ENCODE measurements at places on chromosomes 3 and 15. TPM values are rescaled to one million over a fixed set of nuclear protein-coding genes. Genes with fewer than 3 reads are reported as not detected.

Gene LSAMP
- total RNA-seq: 47.3 TPM

DNA sequence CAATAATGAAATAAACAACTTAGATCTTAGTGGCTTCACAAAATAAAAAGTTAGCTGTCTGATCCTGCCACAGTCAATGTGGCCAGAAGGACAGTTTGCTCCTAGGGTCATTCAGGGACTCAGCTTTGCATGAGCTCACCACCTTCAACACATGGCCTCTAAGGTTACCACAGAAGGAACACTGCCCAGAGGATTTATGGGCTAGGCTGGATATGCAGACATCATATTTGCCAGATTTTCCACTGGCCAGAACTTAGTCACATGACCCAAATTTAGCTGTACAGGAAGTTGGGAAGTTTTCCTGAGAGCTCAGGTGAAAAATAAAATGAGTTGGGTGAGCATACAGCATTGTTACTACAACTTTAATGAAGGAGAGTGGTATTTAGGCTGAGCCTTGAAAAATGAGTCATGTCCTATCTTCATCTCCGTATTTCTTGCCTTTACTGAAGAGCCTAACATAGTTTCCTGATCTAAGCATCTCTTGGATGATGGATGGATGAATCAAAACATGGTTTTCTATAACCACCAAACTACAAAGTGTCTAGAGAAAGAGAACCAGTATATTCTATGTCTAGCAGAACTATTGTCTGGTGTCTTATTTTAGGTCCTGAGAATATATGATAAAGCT, 54.9 kb upstream of the TMEM108 start:
- no peak for DNase-seq

DNA sequence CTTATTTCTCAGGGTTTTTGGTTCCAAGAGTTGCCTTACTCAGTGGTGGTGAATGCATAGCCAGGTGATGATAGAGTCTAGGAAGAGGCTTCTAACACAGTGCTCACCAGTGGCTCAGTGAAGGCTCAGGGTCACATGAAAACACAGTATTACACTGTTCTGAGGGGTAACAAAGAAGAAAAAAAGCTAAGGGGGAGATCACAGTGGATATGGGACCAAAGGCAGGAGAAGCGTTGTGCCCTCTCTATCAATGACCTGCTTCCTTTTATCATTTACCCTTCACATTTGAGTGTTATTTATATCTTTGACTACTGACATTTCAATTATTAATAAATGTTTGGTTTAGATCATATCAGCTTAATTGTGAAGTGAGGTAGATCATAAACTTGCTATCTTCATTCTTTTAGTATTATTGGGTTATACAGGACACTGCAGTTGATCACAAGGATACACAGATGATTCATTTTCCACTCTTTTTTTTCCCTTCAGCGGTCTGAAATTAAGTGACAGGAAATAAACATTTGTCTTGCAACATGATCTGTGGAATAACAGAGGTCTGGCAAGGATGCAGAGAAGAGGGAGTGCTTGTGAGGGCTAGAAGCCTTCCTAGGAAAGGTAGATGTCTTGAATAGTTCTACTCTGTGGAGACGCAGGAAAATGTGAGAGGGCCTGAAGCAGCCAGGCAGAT, 171.7 kb downstream of the C3orf38 start:
- DNase-seq: no peak

DNA sequence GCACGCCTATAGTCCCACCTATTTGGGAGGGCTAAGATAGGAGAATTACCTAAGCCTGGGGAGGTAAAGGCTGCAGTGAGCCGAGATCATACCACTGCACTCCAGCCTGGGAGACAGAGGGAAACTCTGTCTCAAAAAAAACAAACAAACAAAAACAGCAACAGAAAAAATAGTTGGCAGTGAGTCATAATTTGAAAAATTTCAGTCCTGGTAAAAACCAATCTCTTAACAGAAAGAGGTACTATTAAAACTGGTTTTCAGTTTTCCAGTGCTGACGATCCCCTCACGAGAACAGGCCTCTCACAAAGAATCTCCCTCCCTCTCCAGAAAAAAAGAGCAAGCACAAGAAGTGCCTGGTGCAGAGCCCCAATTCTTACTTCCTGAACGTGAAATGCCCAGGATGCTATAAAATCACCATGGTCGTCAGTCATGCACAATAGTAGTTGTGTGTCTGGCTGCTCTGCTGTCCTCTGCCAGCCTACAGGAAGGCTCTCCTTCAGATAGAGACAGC, 22.8 kb upstream of the MAP4 start:
- DNase-seq: no peak

DNA sequence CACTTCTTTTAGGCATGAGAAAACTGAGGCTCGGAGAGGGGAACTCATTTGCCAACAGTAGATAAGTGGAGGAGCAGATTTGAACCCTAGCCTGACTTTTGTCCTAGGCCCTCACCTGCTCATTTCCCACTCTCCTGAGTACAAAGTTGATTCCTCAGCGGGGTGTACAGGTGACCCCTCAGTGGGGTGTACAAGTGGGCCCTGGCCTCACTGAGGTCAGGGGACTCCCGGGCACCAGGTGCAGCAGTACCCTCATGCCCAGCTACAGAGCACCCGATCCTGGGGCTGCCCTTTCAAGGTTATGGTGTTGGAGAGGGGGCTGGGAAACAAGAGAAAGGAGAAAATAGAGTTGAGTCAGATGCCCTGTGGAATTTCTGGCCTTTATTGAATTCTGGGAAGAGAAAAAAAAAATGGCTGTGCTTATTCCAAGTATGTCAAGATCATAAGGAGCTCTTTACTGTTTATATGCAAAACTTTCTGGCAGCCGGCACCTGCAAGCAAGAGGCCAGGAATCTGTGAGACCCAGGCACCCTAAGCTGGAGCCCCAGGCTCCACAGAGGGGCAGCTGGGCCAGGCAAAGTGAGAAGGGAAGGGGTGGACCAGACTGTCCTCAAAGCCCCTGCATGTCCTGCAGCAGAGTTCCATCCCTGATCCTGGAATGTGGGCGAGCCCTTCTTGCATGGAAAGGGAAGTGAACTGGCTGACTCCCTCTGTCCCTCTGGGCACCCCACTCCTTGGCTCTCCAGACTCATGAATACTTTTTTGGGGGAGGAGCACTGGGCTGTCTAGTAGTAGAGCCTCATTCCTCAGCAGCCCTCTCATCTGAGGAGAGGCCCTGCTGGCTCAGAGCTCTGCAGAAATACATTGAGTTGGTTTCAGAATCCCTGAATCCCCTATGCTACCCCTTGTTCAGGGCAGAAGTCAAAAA, 43.1 kb downstream of the AMOTL2 start:
- no peak for DNase-seq
